ENCODE measurements at places on chromosomes 3 and 15. TPM values are rescaled to one million over a fixed set of nuclear protein-coding genes. Genes with fewer than 3 reads are reported as not detected.

GRCh38 chr3:179510496-179510895 is 52.2 kb upstream of the ACTL6A start:
- no peak for DNase-seq

- no peak for DNase-seq
Measured at GRCh38 chr3:10389995-10390394, 69.1 kb upstream of the SEC13 start.

DNA sequence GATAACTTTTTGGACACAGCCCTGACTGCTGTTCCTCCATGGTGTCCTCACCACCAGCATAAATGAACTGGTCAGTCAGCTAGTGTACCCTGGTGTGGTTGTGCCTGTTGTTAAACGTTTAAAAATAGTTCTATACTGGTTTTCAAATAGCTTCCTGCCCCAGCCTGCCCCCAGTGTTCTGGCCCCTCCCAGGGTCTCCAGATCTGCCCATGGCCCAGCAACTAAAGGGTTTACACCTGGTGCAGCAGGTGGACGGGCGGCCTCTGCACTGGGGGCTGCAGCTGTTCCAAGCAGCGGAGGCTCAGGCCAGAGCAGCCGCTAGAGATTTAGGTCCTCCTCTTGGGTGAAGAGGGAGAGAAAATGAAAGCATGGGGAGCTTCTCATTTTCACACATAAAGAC is 6.1 kb upstream of the NR2E3 start:
- DNase-seq = no peak

Gene RARB
- total RNA-seq = 0.74 TPM

Gene KIF15
- 21.3 TPM for total RNA-seq

Gene CCR8
- 0.29 TPM for total RNA-seq

Gene LRRK1
- 36.0 TPM for total RNA-seq

Gene CPNE9
- not detected for total RNA-seq

Gene RLBP1
- not detected for total RNA-seq

Gene CLDN16
- not detected for total RNA-seq

Gene IL5RA
- 0.21 TPM for total RNA-seq

Gene SLC22A14
- total RNA-seq = 0.11 TPM

Gene WDR73
- 15.3 TPM for total RNA-seq

All from colonic mucosa (tissue), 4 donors.